ENCODE measurements at places on chromosomes 11 and 22.

DNA sequence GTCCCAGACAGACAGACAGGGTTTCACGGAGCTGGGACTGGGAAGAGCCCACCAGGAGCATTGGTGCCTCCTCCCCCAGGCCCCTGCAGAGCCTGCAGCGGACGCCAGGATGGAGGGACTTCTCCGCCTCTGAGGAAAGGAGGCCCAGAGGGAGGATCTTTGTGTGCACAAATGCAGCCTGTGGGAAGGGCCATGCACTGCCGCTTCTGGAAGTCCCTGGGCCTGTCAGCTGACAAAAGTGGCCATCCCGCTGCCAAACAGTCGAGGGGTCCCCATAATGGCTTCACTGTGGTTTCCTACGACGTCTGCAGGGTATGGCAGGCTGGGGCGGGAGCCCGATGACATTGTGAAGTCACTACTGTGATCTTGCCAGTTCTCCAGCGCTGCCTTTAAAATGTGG, 73.8 kb downstream of the TP53I11 start:
- DNase-seq = no peak

DNA sequence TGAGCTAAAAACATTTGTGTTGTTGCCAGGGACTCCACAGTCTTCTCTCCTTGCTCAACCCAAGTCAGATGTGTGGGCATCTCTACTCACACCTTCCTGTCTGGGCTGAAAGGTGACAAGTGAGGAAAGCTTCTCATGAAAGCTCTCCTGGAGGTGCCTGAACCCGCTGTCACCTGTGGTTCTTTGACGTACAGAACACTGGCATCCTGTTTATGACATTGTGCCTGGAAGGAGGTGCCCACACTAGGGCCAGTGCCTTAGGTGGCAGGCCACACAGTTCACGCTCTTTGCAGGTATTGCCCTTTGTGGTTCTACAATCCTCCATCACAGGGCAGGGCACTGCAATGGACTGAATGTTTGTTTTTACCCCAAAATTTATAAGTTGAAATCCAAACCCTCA, 108.5 kb downstream of the CD44 start:
- no peak for DNase-seq

DNA sequence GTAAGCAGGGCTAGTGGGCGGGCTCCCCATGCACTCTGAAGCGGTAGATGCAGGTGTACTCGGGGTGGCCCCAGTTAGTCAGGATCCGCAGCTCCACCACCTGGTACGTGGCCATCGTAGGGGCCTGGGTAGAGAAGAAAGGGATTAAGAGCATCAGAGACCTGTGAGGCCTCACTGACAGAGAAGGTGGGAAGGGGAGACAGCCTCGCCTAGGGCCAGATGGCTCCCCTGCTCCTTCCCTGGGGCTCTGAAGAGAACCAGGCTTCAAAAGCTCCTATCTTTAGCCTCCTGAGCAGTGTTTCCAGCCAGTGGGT, 19.6 kb downstream of the SUN2 start:
- DNase-seq = no peak

- DNase-seq = no peak
These were observed 24.7 kb downstream of the EXT2 start for GRCh38 chr11:44120169-44120568.

GRCh38 chr22:33049119-33049729, 9.0 kb downstream of the SYN3 start:
- no peak for DNase-seq

DNA sequence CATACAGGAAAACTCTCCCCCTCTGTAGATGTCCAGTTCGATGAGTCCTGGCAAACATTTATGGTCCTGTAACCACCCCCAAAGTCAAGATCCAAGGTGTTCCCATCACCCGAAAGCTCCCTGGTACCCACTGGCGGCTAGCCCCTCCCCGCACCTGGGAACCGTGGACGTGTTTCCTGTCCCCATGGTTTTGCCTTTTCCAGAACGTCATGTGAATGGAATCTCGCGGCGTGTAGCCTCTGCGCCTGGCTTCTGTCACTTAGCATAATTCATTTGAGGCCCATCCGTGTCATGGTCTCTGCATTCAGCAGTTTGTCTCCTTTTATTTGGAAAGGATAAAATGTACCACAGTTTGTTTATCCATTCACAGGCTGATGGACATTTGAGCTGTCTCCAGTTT, 106.3 kb downstream of the KCNQ1 start:
- DNase-seq = no peak

- DNase-seq = peak; percentile 52
These were observed 128.7 kb downstream of the DSCAML1 start for GRCh38 chr11:117668321-117668751.

DNA sequence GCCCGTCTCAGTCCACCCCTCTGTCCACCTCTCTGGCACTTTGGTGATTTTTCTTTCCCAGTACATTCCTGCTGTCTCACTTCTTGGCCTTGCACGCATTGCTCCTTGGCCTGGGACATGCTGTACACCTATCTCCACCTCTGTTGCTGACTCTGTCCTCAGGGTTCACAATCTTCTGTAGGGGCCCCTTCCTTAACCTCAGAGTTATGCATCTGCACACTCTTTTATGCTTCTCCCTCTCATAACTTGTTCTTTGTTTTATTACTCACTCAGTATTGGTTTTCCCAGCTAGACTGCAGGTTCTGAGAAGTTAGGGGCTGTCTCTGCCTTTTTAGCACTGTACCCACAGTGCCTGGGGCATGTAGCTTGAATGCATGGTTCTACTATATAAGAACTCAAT, 139.1 kb upstream of the MTMR2 start:
- no peak for DNase-seq

- no peak for DNase-seq
These were observed 7.5 kb upstream of the CDKN1C start for GRCh38 chr11:2892967-2893528.

GRCh38 chr11:86459002-86459385, 84.3 kb downstream of the CCDC81 start:
- DNase-seq = no peak

DNA sequence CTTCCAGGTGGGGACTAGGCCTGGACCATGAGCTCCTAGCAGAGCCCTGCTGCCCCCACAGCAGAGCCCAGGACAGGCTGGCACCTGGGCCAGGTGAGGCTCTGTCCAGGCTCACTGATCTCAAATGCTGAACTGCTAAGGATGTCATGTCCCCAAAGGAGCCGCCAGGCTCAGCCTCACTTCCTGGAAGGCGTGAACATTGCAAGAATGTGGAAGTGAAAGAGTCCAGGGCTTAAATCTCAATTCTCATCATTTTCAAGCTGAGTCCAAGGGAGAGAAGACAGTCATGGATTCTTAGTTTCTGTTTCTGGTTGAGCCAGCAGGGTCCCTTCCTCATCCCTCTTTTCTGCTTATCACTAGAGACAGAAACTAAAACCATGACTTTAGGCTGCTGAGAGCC, 5.0 kb downstream of the ASCL2 start:
- DNase-seq = no peak

DNA sequence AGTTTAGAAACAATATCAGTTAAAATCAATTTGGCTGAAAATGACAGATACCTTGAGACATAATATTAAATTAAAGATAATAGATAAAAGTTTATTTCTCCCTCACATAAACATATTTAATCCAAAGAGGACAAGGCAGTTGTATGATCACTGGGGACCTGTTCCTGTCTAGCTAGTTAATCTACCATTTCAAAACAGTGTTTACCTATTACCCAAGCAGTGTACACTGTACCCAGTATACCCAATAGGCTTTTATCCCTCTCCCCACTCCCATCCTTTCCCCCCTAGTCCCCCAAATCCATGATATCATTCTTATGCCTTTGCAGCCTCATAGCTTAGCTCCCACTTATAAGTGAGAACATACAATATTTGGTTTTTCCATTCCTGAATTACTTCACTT, 229.7 kb upstream of the LARGE1 start:
- DNase-seq = no peak

- no peak for DNase-seq
These were observed 2.6 kb upstream of the VWCE start for GRCh38 chr11:61297746-61298145.

GRCh38 chr22:17705951-17706900, 67.7 kb downstream of the BCL2L13 start:
- DNase-seq = no peak

DNA sequence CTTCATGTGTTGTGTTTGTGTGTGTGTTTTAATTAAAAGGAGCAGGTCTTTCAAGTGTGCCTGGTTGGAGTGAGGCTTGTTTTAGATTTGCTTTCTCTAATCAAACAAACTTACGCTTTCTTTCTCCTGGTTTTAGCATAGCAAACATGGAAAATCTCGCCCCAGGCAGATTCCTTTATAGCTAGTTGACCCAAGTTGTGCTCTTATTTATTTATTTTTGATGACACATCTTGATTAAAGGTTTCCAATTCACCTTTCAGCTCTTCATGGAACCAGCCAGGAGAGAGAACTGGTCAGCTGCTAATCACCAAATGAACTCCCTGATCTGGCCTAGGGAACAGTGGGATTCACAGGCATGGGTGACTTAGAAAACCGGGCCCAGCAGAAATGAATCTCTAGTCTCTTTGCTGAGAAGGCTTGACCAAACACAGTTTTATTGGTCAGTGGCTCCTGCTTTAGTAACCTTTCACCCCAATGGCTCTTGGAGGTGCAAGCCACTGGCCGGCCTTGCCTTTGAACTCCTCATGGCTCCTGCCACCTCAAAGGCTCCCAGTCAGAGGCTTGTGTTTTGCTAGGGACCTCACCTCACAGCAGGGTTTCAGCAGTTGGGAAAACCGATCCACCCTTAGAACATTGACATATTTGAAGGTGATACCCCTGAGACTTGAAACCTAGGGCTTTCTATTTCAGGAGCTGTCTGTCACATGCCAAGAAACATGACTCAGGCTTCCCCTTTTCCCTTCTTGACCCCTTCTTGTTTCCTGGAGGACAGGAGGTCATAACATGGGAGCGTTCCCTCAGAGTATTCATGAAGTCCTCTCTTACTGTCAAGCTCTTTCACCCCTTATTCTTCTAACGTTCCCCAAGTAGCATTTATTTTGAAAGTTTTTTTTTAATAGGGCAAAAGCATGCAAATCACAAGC, 48.8 kb downstream of the EXT2 start:
- no peak for DNase-seq

DNA sequence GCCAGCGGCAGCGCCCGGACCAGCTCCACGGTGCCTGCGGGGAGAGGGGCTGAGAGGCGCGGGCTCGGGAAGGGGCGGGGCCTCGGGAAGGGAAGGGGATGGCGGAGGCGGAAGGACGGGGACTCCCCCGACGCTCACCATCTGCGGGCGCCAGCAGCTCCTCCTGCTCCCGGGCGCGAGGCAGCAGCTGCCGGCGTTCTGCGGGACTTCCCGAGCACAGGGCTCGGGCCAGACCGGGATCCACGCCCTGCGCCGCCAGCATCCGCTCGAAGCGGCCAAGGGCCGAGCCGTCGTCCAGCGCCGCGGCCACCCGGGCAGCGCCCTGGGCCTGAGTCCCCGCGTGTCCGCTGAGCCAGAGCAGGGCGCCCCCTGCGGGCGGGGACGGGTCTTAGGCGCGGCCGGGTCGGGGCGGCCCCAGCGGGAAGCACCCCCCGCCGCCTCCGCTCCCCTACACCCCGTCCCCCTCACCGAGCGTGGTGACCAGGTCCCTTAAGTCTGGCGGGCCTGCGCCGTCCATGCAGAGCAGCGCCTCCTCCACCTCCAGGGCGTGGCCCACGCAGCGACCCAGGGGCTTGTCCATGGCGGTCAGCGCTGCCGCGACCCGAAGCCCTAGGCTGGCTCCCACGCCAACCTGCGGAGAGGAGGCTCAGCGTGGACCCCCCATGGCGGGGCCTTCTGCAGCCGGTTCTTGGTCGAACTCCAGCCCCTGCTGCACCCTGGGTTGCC, 873 bp upstream of the SCO2 start:
- no peak for DNase-seq

- no peak for DNase-seq
These were observed 52.5 kb downstream of the FAR1 start for GRCh38 chr11:13720940-13721339.

DNA sequence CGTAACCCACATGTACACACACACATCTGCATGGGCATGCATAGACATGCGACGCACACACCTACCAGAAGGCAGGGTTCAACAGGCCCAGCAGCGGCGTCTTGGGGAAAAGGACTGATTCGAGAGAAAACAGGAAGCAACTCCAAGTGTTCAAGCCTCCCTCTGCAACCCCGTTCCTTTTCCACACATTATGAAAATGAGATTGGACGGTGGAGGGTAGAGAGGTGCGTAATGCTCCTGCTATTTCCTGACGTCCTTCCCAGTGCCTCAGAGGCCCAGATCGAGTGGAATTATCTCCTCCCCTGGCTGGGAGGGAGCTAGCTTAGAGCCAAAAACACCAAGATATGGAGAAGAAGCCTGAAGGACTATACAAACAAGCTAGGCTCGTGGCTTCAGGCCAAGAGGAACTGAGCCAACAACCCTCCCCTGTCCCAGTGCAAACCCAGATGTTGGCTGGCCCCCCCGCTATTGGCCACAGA, 289.2 kb downstream of the MN1 start:
- no peak for DNase-seq

GRCh38 chr11:84212468-84213390, 926.6 kb upstream of the CCDC90B start:
- DNase-seq = no peak

- DNase-seq = no peak
These were observed 77.6 kb upstream of the RTL6 start for GRCh38 chr22:44575381-44576268.

DNA sequence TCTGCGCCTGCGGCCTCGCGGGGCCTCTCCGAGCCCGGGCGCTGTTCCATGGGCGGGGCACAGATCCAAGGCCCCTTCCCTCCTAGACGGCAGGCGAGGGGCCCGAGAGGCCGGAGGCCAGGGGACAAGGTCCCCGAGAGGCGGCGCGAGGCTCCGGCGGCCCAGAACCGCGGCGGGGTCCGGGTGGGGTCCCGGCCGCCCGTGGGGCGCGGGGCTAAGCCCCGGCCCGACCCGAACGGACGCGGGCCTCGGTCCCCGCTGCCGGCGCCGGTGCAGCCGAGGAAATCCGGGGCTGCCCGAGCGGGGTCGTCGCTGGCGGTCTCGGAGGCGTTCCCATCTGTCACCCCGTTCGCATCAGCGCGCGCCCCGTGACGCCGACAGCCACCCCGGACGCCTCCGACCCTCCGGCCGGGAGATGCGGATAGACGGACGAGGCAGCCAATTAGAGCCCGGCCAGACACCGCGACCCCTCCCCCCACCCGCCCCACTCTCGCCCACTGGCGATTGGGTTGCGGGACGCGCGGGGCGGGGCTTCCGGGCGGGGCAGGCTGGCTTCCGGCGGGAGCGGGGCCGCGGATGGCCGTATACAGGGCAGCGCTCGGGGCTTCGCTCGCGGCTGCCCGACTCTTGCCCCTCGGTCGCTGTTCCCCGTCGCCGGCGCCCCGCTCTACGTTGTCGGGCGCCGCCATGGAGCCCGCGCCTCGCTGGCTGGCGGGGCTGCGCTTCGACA, at the start of gene SELENOO:
SELENOO (plus strand) TSS at position 551 of the 730 bp plus-strand sequence; CDS start at position 577, 26 bp downstream.
- no peak for DNase-seq

- no peak for DNase-seq
These were observed 30.4 kb downstream of the COMMD9 start for GRCh38 chr11:36258730-36259360.

- no peak for DNase-seq
These were observed 4.2 kb upstream of the KLHL22 start for GRCh38 chr22:20499769-20500168.

- DNase-seq = no peak
These were observed 34.3 kb downstream of the TREH start for GRCh38 chr11:118645066-118645715.
